Esophagus squamous epithelium (tissue), 5 donors: ENCODE measurements at places on chromosomes 16 and 17.
A peak's percentile ranks its signal among the peaks of the same experiment; 100 is the strongest.

GRCh38 chr16:89253548-89254287 is 36.2 kb downstream of the ZNF778 start:
- no peak for DNase-seq
- no peaks in the 10 kb centered on the region for H3K27me3 ChIP-seq
- H3K4me1 ChIP-seq: peaks cover 12% of the 10 kb centered on the region
- no peaks in the 10 kb centered on the region for H3K36me3 ChIP-seq
- H3K27ac ChIP-seq: no peak overlapping the region

DNA sequence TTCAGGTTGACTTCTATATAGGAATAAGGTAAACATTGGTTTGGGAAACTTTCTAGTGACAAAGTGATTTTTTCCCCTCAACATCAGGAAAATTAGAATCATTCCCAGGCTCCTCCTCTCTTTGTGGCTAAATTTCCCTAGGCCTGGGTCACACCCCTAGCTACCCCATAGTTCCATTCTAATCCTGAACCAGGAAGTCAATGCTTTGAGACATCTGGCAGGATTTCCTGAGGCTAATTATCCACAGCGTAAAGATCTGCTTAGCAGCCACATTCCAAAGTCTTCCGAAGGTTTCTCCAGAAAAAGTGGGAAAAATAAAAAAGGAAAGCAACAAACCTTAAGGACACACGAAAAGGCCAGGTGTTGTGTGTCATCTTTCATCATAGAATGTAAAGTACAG is 60.3 kb upstream of the CORO6 start:
- H3K27me3 ChIP-seq: no peaks in the 10 kb centered on the region
- no peaks in the 10 kb centered on the region for H3K36me3 ChIP-seq
- peak overlapping the region; percentile 64 for H3K27ac ChIP-seq
- no peaks in the 10 kb centered on the region for H3K4me1 ChIP-seq

DNA sequence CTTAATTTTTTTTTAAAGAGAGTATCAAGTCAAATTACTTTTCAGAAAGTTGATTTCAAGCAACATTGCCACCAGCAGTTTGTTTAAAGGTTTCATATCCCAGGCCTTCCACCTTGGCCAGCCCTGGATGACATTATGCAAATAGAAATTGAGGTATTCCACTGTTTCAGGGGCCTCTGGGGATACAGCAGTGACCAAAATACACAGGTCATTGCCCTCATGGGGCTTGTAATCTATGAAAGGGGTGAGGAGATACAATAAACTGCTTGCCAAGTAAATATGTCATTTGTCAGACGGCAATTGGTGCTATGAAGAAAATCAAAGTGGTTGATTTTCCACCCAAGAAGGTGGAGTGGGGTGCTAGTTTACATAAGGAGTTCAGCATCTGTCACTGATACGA is 37.8 kb upstream of the TMC5 start:
- H3K4me3 ChIP-seq: no peak overlapping the region
- DNase-seq: no peak
- no peaks in the 10 kb centered on the region for H3K36me3 ChIP-seq

GRCh38 chr17:77498091-77498741 is 357.4 kb downstream of the SEC14L1 start:
- H3K36me3 ChIP-seq: peaks cover 84% of the 10 kb centered on the region
- no peak overlapping the region for H3K4me3 ChIP-seq
- H3K4me1 ChIP-seq: peaks cover 5% of the 10 kb centered on the region
- no peak overlapping the region for H3K27ac ChIP-seq

GRCh38 chr17:550463-551180 is 164.0 kb downstream of the VPS53 start:
- no peak for DNase-seq
- H3K36me3 ChIP-seq: peaks cover 15% of the 10 kb centered on the region
- H3K27ac ChIP-seq: no peak overlapping the region
- no peak overlapping the region for H3K4me3 ChIP-seq
- H3K4me1 ChIP-seq: no peaks in the 10 kb centered on the region
- H3K27me3 ChIP-seq: no peaks in the 10 kb centered on the region

- H3K4me3 ChIP-seq: no peak overlapping the region
- no peak overlapping the region for H3K27ac ChIP-seq
- H3K36me3 ChIP-seq: no peaks in the 10 kb centered on the region
- no peaks in the 10 kb centered on the region for H3K27me3 ChIP-seq
- no peaks in the 10 kb centered on the region for H3K4me1 ChIP-seq
Observed at GRCh38 chr17:32689348-32689747, 187.6 kb downstream of the MYO1D start.

GRCh38 chr16:69942099-69942491 is 9.0 kb upstream of the CLEC18A start:
- H3K36me3 ChIP-seq: peaks cover 28% of the 10 kb centered on the region
- H3K27ac ChIP-seq: no peak overlapping the region
- H3K4me1 ChIP-seq: no peaks in the 10 kb centered on the region
- no peak for DNase-seq
- no peak overlapping the region for H3K4me3 ChIP-seq
- no peaks in the 10 kb centered on the region for H3K27me3 ChIP-seq

GRCh38 chr16:53064081-53064578 is 9.3 kb downstream of the CHD9 start:
- no peak overlapping the region for H3K27ac ChIP-seq
- H3K4me3 ChIP-seq: no peak overlapping the region
- H3K27me3 ChIP-seq: no peaks in the 10 kb centered on the region
- H3K36me3 ChIP-seq: no peaks in the 10 kb centered on the region
- no peak for DNase-seq
- peaks cover 15% of the 10 kb centered on the region for H3K4me1 ChIP-seq

GRCh38 chr17:79617740-79618382 is 7.0 kb upstream of the RBFOX3 start:
- no peak overlapping the region for H3K4me3 ChIP-seq

DNA sequence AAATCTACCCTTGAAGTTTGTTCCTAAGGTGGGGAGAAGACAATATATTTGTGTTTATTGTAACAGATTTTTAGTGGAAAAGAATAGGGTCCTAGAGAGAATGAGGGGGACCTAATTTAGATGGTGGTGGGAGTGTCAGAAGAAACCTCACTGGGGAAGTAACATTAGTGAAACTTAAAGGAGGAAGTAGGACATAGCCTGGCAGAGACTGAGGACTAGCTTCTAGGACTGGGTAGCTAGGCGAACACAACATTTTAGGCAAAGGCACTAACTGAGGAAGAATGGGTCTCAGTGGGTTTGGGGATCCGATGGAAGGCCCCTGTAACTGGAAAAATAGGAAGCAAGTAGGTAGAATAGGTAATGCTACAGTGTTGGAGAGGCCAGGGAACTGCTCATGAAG is 4.2 kb upstream of the ARL2BP start:
- no peaks in the 10 kb centered on the region for H3K27me3 ChIP-seq
- H3K4me1 ChIP-seq: peaks cover 12% of the 10 kb centered on the region
- no peaks in the 10 kb centered on the region for H3K36me3 ChIP-seq
- no peak for DNase-seq
- no peak overlapping the region for H3K27ac ChIP-seq

DNA sequence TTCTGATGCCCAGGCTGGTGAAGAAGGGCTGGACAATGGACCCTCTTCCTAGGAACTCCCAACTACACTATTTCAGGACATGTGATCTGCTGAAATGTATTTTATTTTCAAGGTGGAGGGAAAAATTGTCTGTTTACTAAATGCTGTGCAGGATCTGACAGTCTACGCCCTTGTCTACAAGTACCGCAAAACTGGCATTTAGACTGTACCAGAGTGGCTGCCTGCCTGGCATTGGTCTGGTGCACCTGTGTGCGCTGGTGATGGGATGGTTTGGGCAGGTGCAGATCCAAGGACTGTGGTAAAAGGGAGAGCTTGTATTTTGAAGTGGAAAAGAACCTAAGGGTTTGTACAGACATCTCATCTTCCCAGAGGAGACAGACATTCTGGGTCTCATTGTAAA is 79.7 kb downstream of the AIPL1 start:
- no peak overlapping the region for H3K4me3 ChIP-seq
- no peak for DNase-seq
- H3K27me3 ChIP-seq: no peaks in the 10 kb centered on the region
- no peak overlapping the region for H3K27ac ChIP-seq
- H3K36me3 ChIP-seq: no peaks in the 10 kb centered on the region

GRCh38 chr16:3736116-3736515 is 18.8 kb upstream of the TRAP1 start:
- peaks cover 77% of the 10 kb centered on the region for H3K36me3 ChIP-seq
- no peaks in the 10 kb centered on the region for H3K27me3 ChIP-seq
- no peak overlapping the region for H3K27ac ChIP-seq
- H3K4me1 ChIP-seq: no peaks in the 10 kb centered on the region
